ENCODE measurements at places on chromosomes 6 and 20.

GRCh38 chr6:15473741-15474161 lies 189.1 kb downstream of the DTNBP1 start:
- peak; percentile 79 for DNase-seq

- peak; percentile 89 for DNase-seq
These were observed 350.0 kb downstream of the CD83 start for GRCh38 chr6:14467591-14467990.

GRCh38 chr6:33661106-33661838 lies 40.1 kb downstream of the ITPR3 start:
- DNase-seq, result no peak

DNA sequence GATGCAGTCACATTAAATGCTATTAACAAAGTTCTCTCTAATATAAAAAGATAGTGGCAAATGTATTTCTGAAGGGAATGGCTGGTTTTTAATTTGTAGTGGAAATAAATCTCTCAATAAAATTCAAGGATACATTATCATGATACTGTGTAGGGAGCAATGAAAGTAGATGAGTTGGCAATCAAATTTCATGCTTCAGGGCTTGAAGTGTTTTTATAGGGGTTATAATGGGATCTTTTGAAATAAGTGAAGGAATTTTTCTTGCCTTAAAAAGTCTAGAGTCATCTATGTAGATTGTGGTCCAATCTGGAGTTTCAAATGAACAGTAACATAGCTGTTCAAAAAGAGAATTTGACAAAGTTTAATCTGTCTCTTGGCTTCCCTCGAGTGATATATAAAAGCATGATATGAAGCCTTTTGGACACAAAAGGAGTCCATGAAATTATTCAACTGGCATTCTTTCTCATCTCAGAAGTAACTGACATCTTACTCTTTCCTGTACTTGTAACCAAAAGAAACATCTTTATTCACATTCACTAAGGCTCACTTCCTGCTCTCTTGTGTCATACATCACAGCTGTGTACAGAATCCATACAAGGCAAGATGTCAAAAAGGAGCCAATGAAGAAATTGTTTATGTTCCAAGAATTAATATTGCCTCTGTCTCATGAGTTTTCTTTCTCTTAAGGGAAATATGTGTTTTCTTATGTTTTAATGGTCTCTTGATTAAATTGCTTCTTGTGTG lies 591.0 kb upstream of the GJE1 start:
- DNase-seq, result peak; percentile 17

DNA sequence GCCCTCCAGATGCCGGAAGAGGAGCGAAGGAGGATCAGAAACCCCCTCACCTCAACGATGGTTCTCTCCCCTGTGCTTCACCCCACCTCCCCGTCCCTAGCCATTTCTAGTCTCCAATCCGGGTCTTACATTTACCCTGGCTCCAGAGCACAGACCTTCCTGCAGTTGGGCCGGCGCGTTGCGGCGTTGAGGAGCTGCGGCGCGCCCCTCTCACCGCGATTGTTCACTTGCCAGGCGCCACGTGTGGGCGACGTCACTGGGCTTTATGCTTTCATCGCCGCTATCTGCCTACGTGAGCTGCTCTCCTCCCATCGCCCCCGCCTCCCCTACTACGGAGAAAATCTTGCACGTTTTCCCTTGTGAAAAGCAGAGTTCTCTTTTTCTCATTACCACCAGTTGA lies at the start of gene CRISP2:
CRISP2 (minus strand) TSS at position 198 of the 400 bp plus-strand sequence. CDS start 4,347 bp downstream, outside the sequence.
- no peak for DNase-seq

DNA sequence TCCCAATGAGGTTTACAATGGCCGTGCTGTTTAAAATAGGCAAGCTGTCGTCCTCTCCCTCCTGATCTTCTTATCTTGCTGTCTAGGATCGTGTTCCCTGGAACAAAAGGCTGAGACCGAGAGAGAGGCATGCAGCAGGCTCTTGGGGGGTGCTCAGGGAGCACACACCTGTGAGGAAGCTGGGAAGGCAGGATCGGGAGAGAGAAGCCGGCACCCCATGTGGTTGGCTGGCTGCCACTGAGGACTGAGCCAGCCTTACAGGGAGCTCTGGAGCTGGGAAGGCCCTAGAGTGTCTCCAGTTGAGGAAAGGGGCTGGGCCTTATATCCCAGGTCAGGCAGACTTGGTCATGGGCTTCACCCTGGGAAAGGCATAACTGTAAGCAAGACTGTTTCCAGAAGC lies 184.2 kb downstream of the LY86 start:
- DNase-seq, result no peak

DNA sequence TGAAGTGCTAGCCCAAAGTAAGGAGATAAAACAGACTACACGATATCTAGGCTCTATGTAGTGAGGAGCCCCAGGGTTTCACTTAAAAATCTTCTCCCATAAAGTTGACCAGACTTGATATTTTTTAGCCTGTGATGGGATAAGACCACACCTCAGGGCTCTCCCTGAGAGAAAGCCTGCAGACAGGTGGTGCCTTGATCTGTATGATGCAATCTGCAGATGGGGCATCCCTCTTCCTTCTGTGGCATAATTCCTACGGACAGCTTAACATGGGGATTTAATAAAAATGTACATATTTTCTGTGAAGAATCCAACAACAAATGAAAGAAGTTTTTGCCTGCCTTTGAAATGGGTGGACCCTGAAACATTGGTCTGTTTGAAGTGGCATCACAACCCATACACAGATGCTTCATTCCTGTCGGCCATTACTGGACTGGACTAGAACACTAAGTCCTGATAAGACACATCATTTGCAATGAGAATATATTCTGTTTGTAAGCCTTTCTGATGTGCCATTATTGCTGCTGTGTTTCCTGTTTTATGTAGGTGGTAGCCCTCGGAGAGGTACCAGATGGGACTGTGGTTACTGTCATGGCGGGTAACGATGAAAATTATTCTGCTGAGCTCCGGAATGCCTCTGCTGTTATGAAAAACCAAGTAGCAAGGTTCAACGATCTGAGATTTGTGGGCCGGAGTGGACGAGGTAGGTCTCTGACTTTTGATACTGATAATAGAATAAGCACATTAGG lies 53.8 kb upstream of the SUPT3H start:
- DNase-seq, result no peak

GRCh38 chr6:123526128-123526527 lies 110.6 kb downstream of the TRDN start:
- no peak for DNase-seq

DNA sequence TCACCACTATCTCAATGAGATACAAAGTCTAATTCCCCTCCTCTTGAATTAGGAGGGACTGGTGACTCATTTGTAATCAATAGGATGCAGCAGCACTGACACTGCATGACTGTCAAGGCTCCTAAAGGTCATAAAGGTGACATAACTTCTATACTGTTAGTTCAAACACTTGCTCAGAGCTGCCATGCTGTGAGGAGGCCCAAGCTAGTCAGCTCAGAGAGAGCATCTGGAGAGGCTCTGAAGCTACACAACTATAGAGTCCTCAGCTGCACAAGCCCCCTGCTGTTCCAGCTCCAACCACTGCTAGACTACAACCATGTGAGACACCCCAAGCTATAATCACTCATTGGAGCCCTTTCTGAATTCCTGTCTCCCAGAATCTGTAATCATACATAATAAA lies 17.0 kb upstream of the HEY2 start:
- DNase-seq, result no peak

GRCh38 chr6:44256775-44257024 lies 628 bp downstream of the SLC35B2 start:
- DNase-seq, result no peak

DNA sequence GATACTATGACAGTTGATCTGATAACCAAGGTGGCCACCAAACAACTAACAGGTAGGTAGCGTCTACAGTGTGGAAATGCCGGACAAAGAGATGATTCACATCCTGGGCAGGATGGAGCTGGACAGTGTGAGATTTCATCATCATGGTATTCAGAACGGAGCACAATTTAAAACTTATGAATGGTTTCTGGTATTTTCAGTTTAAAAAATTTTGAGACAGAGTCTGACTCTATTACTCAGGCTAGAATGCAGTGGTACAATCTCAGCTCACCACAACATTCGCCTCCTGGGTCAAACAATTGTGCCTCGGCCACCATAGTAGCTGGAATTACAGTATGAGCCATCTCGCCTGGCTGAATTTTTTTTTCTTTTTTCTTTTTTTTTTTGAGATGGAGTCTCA lies 43.8 kb downstream of the CEP57L1 start:
- DNase-seq, result peak; percentile 28

DNA sequence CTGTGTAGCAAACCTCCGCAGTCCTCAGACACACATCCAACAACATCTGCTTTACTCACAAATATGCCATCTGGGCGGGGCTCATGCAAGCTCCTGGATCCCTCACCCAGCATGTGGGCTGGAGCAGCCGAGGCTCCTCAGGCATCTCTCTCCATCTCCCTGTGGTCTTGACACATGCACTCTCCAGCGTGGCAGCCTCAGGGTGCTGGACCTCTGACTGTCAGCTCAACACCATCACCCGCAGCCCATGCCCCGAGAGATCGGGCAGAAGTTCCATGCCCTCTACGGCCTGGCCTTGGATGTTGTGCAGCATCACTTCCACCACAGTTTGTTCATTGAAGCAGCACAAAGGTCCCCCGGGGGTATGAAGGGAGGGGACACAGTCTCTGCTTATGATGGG lies 32.6 kb upstream of the CD93 start:
- no peak for DNase-seq

DNA sequence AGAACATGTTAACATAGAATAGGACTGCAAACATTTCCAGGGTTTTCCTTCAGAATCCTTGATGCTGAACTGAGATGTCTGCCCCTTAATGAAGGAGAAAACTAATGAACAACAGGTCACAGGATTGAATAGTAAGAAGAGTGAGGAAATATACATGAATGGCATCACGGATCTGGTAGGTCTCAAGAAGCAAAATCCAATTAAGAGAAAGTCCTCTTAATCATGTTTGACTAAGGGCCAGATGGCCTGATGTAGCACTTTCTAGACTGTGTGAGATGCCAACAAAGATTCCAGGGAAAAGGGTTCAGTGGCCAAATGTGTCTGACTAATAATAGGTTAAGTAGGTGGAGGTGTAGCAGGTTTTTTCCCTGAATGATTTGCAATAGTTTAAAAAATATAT lies 13.7 kb upstream of the SHPRH start:
- DNase-seq, result no peak

DNA sequence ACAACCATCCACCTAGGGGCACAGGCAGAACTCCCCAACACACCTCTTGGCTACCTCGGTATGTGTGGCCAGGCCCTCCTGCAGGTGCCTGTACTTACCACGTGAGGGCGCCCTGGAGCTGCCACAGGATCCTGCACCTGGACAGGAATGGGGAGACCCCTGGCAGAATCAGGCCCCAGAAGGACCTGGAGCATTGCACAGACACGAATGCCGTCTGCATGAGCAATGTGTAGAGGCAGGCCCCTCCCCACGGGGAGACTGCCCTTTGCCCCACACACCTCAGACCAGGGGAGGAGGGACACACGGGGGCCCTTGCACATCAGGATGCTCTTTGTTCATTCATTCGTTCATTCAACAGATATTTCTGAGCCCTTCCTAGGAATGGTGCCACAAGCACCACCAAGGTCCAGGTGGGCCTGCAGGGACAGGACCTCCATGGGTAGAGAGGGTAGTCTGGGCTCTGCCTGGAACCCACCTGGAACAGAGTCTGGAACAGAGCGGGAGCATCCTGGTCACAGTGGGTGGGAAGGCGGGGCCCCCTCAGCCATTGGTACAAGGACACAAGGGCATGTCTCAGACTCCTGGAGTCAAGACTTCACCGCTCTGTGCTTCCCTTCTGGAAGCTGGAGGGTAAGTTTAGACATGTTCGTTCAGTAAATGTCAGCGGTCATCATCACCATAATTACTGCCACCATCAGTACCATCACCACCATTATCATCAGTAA lies 32.3 kb downstream of the YTHDF1 start:
- peak; percentile 9 for DNase-seq

DNA sequence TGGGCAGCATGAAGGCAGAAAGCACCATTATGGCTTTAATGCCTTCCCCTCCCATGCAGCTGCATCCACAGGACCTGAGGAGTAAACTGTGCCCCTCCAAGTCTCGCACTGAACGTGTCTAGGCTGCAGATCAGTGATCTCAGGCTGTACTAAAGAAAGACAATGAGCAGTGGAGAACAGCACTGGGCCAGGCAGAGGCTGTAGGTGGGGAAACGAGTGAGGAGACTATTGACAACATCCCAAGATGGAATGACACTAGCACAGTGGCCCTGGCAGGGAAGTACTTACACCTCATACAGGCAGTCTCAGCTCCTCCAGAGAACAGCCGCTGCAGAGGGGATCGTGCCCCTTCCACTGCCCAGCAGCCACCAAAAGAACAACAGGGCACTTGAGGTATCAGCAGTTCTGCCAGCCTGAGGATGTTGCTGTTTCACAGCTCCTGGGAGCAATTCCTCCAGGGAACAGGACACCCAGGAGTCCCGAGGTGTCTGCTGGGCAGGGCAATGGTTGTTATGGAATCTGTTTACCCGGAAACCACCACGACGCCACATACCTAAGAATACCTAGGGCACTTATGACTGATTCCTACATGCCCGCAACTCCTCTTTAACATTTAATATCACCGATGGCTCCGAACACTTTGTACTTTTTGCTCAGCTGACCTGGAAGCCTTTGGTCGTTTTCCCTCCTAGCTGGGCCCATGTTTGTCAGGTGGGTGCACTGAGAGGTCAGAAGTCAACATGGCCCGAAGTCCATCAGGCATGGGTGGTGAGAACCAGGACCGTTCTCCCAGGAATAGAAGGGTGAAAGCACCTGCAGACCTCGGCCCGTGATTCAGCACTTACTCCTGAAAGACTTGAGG lies 79.1 kb downstream of the SLC22A23 start:
- peak; percentile 20 for DNase-seq

DNA sequence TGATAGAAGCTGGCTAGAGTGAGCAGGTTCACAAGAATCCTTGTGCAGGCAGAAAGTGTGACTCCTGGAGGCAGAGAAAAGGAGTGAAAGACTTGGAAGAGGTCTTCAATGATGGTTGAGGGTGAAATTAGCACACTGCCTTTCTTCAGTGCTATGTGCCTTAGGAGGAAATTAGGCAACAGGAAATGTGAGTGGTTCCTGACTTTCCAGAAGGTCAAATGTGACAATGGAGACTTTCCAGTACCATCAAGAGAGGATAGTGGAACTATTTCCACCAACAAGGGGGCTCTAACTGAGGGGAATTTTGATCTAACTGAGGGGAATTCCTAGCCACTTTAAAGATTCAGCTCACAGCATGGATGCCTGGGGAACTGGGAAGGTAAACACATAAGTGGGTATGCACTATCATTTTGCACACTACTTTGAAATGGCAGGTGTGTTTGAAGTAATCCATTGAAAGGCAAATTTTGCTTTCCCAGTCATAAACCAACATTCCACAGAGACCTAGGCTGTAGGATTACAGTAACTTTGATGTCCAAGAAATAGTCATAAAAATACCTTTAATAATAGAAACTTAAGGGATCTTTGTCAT lies 90.0 kb downstream of the PERP start:
- no peak for DNase-seq

Measured in fibroblast of upper back skin (primary cell).